ENCODE measurements at places on chromosomes 3 and 15.

DNA sequence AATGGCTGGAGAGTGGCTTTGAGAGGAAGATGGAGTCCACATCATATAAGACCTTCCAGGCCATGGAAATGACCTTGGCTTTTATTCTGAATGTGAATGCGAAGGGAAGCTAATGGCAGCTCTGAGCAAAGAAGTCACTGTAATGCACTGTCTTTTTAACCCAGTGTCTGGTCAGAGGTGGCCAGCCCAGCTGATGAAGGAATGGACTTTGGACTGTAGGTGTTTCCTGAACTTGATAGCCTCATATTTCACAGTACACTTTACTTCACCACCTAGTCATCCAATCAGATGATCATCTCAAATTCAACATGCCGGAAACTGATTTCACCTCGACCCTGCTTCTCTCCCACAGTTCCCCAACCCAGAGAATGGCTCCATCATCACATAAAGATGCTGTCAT, 33.4 kb downstream of the DCLK3 start:
- DNase-seq: no peak

GRCh38 chr3:47082519-47082918, 81.4 kb downstream of the SETD2 start:
- peak; percentile 40 for DNase-seq

DNA sequence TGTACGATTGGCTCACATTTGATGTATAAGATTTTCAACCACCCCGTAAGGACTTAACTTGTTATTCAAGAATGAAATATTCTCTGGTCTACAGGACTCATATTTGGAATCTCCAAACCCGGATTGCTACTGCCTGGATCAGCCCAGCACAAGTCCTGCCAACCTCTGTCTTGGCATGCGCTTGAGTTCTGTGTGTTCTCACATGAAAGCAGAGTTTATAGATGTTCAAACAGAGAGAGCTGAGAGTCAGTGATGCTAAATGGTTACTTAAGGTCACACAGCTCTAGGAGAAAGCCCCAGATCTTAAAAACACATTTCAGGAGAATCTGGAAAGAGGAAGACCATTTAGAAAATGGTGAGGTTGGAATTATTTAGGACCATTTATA, 268.0 kb upstream of the TBL1XR1 start:
- no peak for DNase-seq

DNA sequence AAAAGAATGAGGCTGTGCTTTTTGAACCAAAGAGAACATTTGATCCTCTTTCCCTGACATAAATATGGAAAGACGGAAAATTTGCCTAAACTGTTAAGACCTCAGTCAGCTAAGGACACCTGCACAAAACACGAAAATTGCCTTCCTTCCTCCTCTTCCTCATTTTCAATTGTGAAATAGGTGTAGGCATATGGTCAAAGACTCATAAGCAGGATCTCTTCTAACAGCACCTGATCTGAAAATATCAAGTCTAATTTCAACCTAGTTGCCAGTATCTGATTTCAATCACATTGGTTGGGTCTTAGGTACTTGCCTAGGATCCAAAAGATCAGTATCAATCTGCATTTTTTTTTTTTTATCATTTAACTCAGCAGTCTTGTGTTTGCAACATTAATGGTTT, 215.7 kb upstream of the SLC2A2 start:
- no peak for DNase-seq

GRCh38 chr15:70268698-70269251, 171.1 kb upstream of the TLE3 start:
- no peak for DNase-seq

DNA sequence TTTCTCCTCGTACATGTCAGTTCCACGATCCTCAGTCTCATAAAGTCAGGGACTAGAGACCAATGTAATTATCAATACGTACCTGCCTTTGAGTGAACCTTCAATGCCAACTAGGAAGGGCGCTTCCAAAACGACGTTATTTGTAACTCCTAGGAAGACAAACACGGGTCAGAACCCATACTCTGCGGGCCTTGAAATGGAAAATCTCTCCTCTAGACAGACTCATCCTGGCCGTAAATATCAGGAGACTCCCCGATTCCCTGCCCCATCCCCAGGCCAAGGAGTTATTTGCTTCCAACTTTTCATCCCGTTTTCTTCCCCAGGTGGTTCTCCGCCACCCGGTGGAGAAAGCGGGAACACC, 578 bp downstream of the OIP5 start:
- DNase-seq: no peak

GRCh38 chr3:59510576-59510975, 460.8 kb upstream of the CFAP20DC start:
- DNase-seq: no peak

- no peak for DNase-seq
Observed at GRCh38 chr15:24039683-24040082, 352.6 kb upstream of the NDN start.

DNA sequence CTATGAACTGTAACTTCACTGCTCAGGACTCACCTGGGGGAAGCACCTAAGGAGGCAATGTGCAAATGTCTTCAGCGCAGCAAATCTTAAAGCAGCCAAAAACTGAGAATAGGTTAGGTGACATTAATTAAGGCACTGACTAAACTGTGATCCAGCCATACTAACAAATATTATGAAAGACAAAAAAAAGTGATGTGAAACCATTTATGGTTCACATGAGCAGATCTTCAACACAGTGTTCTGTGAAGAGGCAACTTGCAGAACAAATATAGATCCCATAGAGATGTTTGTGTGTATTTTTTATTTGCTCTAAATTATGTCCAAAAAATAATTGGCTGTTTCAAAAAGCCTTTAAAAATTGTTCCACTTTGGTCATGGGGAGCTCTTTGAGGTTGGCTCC, 24.1 kb upstream of the MITF start:
- DNase-seq: peak; percentile 48

DNA sequence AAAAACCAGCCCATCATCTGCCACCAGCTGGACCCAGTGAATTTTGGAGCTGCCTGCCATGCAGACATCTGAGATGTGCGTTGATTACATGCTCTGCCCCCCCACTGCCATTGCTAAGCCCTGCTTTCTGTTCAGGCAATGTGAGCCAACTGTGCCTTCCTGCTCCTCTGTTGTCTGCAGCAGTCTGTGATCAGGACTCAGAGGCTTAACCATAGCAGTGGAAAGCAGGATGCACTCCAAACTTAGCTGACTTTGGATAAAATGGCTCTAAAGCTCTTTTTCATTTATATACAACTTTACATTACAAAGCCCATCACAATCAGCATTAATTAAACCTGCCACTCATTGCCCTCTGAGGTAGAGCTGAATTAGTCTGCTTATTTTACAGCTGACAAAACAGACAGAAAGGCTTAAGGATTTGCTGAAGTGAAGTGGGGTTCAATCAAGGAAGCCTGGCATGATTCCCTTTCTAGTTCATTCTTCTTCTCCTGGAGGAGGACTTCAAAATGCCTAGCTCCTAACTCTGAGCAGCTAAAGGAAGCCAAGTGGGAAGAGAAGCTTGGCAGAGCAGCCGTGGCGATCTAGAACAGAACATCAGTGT, 15.7 kb upstream of the RPS27L start:
- DNase-seq: no peak

GRCh38 chr3:177783338-177783737, 586.1 kb upstream of the TBL1XR1 start:
- DNase-seq: no peak

DNA sequence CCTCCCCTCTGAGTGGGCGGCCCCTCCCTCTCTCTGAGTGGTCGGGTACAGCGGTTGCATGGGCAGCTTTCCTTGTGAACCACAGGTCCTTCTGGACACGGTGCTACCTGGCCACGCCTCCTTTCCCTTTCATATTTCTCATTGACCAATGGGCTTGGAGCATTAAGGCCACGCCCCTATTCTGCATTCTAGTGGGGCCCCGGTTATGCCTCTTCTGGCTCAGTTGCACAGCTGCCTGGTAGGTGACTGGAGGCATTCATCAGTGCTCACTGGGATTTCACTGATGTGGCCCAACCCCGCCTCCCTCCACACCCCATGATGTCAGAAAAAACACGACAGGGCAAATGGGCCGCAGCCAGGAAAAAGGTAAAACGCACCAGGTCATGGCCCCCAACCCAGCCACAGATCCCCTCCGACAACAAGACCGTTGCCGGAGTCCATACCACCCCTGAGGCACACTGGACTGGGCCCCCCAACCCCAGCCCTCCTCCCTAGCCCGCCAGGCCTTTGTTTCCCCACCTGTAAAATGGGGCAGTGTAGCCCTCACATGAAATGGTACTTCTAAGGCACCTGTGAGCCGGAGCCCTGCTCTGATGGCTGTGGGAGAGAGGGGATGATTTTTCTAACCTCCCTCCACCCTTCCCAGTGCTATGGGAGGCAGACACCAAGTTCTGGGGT, 26.3 kb downstream of the NGRN start:
- DNase-seq: no peak

Measured in inflammatory macrophage treated with lipopolysaccharide for 1 hour (primary cell).